Glomerular endothelial cell (primary cell): ENCODE measurements at places on chromosomes 4 and X. TPM values are rescaled to one million over a fixed set of nuclear protein-coding genes. Genes with fewer than 3 reads are reported as not detected.

FAM184B gene
- total RNA-seq: not detected in 2 replicates

DCLK2 gene
- total RNA-seq: 4.4 and 10.0 TPM in 2 replicates

TCEAL5 gene
- not detected in 2 replicates for total RNA-seq

NUDT11 gene
- total RNA-seq: 4.7 and 6.9 TPM in 2 replicates

C4orf17 gene
- not detected in 2 replicates for total RNA-seq

ARHGEF9 gene
- total RNA-seq: 8.7 and 9.0 TPM in 2 replicates

FABP2 gene
- total RNA-seq: not detected in 2 replicates

CYLC1 gene
- total RNA-seq: not detected in 2 replicates

NUDT10 gene
- total RNA-seq: 1.3 and 1.4 TPM in 2 replicates

INTS6L gene
- total RNA-seq: 2.2 and 5.7 TPM in 2 replicates

TBX22 gene
- total RNA-seq: not detected in 2 replicates

CHRDL1 gene
- 0.58 and 4.0 TPM in 2 replicates for total RNA-seq

PRSS48 gene
- not detected in 2 replicates for total RNA-seq

CTAG1A gene
- total RNA-seq: not detected in 2 replicates
